ENCODE measurements at places on chromosomes 7 and 10.

DNA sequence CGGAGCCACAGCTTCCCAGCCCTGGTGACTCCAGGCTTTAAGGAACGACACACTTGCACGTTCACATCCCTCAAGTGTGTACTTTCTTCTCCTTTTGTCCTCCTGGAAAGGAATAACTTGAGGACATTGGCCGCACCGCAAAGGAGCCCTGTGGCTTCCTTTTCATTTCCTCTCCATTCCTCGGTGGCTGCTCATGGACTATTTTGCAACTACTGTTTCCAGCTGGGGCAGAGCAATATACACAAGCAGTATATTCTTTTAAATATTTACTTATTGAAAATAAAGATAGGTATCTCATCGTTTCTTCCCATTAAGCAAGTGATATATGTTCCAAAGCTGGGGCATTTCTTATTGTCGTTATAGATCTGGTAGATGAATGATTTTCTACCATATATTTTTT, 97.2 kb upstream of the LYZL1 start:
- DNase-seq: no peak

DNA sequence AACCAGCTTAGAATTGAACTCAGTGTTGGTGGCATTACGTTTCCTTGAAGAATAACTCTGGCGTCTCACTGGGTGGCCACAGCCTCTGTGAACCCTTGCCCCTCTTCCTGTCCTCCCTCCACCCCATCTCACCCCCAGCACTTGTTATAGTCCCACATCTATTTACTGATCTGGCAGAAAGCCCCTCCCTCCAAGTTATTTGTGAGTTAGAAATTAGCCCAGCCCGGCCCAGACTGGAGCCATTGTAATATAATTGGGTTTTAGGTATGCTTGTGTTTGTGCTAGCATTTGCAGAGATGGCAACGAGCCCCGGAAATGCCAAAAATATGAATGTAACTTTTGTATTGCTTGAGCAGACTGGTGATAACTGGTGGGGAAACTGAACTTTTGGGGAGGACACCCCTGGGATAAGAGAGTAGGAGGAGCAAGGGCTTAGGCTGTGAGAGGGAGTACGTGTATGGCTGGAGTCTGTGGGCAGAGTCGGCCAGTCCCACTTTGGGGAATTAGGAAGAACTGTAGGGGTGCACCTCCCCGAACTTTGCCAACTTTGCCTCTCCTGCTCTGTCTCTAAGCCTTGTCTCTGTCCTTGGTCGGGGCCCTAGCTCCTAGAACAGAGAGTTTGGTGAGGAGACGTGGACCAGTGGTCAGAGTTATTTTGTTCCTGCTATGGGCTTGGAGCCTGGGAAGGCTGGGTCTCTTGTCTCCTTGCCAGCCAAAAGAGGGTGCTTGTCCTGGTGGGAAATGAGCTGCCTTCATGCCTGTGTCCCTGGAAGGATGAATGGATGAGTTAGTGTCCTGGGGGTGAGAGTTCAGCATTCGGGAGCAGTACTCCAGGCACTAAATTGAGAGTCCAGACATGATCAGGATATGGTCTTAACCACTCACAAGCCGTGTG, 19.3 kb upstream of the TRIM8 start:
- DNase-seq: no peak

DNA sequence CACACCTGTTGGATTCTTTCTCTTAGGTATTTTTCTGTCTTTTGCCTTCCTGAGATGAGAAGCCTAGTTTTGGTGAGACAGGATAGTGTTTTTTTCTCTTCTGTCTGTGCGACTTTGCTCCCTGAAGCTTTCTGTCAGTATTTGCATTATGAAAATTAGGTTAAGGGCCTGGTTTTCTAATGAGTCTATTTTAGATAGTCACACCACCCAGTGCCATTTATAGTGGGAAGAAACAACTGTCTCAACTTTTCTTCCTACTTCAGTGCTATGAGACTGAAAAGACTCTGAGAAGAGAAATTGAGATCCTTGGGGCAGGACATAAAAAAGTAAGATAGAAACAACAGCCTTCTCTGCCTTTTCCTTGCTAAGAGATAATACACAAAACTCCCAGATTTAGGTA, 53.6 kb downstream of the MINPP1 start:
- DNase-seq: no peak

DNA sequence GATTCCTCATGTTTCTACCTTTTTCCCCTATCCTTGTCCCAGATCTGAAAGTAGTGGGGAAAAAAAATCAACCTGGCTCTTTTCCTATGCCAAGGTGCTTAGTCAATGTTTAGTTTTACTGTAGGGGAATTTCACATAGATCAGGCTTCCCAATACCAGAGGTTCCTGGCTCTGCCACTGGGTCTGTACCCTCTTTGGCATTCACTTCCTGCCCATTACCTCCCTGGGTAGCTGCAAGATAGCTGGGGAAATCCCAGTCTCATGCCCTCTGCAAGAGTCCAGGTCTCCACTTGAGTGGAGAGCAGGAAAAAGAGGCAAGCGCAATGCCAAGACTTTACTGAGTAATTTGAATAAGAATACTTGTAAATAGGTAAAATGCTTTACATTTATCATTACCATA, 3.5 kb upstream of the BPGM start:
- DNase-seq: no peak

- DNase-seq: peak; percentile 33
Measured at GRCh38 chr10:70376436-70377378, 5.7 kb downstream of the LRRC20 start.

All from SW 1271 (cell line).